Jurkat, Clone E6-1 (cell line): ENCODE measurements at places on chromosomes 13 and 19.

GRCh38 chr19:48964205-48965039 is 687 bp upstream of the FTL start:
- no peak for DNase-seq

DNA sequence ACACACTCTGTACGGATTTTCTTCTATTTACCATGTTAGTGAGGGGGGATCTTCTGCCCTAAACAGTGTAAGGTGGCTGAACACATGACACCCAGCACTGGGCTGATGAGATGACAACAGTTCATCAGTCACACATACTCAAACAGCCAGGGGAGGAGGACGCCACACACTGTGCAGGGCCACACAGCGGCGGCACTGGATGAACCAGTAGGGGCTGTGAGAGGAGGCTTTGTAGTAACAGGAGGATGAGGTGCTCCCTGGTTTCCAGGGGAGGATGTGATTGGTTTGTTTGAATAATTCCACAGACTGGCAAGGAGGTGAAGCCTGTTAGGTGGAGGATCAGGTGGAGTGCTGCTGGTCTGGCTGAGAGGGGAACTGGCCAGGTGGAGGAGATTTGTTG is 16.3 kb upstream of the GTF3A start:
- no peak for DNase-seq

- no peak for DNase-seq
These were observed 5.6 kb downstream of the GPR108 start for GRCh38 chr19:6731822-6732221.

DNA sequence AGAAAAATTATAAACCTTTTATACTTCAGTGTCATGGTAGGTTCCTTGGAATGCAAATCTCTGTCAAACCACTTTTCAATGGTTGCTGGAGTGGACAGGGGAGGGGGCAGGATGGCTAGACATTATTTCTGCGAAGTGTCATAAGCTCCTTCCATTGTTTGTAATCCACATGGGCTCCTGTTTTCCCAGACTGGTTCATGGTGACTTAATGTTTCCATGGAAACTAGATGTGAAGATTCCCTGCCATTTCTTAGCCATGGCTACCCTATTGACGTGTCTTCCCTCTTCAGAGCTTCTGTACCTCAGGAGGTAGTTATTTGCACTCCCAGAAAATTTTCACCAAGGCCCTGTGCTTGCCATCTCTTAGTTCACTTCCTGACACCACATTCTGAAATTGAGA is 95.3 kb downstream of the UFM1 start:
- no peak for DNase-seq

DNA sequence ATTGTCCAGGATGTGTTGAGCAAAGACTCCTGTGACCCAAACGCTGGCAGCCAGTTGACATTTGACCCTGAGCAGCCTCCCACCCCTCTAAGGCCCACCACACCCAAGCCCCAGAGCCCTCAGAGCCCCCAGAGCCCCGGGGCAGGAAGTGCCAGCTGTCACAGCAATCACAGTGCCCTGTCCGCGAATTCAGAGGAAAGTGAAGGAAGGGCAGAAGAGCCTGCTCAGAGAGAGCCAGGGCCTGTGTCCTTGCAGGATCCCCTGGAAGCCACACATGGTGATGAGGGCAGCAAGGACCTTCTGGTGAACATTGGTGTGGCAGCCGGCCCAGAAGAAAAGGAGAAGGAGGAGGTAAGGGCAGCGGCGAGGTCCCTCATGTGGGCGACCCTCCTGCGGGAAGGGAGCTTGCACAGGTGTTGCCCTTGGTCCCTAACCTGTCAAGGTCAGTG is 63.7 kb downstream of the SPATA13 start:
- DNase-seq, result no peak

DNA sequence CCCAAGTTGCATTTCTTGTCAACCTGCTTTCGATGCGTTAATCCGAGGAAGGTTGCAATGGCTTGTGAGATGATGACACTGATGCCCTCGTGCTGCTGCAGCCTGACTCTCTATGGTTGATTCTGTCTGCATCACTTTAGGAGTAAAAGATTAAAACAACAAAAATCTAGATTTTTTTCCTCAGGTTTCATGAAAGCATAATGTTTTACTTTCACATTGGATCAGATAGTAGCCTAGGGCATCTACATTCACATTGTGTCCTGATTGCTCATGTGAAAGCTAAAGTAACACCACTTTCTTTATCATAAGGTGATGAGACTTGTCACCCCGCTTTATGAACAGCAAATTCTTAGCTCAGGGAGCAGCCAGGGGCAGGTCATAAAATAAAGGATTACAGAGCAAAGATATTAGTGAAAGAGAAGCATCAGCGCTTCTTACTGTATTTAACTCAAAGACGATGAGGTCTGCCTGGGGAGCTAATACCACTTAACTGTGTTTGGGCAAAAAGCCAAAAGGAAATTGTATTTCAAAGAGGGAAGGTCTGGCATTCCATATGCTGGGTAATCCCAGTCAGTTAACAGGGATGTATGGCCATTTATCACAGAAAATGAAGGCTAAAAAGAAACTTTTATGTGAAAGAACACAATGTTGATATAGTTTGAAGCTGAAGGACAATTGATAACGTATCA is 270.5 kb downstream of the GPC6 start:
- no peak for DNase-seq

- DNase-seq, result peak; percentile 4
These were observed 6.7 kb downstream of the ZNF793 start for GRCh38 chr19:37513397-37513796.

DNA sequence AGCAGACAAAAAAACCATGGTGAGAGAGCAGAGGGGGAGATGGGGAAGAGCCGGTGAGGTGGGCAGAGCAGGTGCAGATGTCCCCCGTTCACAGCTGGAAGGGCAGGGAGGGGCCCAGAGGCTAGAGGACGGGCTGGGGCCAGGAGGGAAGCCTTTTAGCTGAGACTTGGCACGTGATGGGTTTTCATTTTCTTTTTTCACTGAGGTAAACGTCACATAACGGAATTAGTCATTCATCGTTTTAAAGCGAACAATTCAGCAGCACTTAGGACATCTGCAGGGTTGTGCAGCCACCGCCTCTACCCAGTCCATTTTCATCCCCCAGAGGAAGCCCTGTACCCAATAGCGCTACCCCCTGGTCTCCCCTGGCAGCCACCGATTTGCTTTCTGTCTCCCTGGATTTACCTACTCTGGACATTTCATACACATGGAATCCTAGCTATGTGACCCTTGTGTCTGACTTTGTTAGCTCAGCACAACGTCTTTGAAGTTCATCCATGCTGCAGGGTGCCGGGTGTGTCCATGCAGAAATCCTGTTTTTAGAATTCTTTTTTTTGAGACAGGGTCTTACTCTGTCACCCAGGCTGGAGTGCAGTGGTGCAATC is 16.0 kb upstream of the EMC10 start:
- no peak for DNase-seq

DNA sequence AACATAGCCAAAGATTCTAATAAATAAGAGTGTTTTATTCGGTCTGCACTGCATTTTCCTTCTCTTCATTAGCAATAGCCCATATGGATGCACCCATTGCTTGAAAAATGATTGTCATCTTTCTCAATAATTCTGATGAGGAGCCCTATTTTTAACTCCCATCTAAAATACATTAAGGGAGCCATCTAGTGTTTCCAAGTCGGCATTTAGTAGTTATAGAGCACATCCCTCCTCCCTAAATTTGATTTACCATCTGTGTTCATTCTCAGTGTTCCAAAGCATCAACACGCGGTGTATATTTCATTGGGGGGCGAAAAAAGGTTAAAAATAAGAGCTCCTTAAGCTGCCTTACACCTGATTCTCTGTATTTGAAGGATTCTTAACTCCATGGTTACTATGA is 119.2 kb upstream of the IPO5 start:
- DNase-seq, result no peak

DNA sequence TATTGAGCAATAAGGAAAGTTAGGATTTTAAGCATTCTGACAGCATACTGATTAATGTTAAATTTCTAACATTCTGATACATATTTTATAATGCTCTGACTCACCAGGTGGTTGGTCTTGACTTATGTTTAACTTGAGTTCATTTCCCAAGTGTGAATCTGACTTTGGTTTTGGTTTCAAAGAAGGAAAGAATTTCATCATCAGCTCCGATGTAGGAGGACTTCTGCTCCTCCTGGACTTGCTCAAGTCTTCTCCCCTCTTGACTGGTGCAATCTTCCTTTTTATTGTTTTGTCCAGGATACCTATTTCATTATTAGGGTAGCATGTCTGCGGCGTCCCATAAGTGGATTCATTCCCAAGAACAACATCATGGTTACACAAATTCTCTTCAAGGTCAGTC is 141.3 kb downstream of the RNF17 start:
- DNase-seq, result no peak
